ENCODE measurements at places on chromosomes 3 and 15.

- DNase-seq: no peak
These were observed 70.4 kb downstream of the WWTR1 start for GRCh38 chr3:149587383-149587782.

GRCh38 chr15:34927726-34928125 lies 41.8 kb downstream of the AQR start:
- no peak for DNase-seq

DNA sequence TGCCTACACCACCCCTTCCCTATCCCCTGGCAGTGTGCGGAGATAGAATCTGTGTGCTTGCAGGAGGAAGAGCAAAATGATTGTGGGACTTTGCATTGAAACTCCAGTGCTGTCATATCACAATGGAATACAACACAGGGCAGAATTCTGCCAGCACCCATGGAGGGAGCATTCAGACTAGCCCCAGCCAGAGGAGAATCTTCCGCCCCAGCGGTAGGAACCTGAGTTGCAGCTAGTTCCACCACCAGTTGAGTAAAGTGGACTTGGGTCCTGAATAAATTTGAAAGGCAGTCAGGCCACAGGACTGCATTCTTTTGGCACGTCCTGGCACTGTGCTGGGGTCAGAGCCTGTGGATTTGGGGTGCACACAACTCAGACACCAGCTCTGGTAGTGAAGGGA lies 27.5 kb downstream of the NCBP2 start:
- no peak for DNase-seq

- DNase-seq: no peak
These were observed 45.0 kb downstream of the RFTN1 start for GRCh38 chr3:16468336-16469098.

DNA sequence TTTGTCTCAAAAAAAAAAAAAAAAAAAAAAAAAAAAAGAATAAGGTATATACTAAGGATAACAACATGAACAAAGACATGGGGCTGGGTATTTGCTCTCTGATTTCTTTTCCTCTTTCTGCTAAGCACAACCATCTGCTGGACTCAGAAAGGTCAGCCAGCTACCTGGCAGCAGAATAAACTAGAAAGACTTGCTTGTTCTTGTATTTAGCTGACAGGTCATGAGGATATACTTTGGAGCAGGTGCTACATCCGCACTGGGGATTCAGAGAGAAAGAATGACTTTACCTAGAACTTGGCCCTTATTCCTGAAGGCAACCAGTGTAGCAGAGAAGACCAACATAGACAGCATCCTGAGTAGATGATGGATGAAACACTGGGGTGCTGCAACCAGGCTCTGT lies 550.5 kb downstream of the NTRK3 start:
- no peak for DNase-seq

GRCh38 chr15:93566762-93567161 lies 477.8 kb upstream of the RGMA start:
- no peak for DNase-seq

DNA sequence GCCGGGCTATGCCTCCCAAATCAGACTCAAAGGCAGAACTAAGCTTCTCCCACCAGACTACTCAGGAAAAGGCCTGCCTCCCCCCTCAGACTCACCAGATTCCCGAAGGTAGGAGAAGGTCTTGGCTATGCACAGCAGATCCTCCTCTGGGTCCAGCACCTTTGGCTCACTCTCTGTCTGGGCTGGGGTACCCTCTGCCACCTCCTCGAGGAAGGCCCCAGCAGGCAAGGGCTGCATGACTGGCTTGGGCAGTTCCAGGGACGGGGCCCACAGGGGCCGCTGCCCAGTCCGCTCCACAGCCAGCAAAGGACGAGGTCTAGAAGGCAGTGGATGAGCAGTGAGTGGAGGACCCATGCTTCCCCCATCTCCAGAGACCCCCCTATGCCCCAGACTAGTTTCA lies 3.3 kb downstream of the CISH start:
- peak; percentile 69 for DNase-seq

- no peak for DNase-seq
These were observed 525.5 kb upstream of the NAALADL2 start for GRCh38 chr3:174333640-174334039.

- no peak for DNase-seq
These were observed 196.3 kb downstream of the EPHA3 start for GRCh38 chr3:89303701-89304100.

- DNase-seq: no peak
These were observed 23.1 kb downstream of the TNK2 start for GRCh38 chr3:195885036-195885891.

DNA sequence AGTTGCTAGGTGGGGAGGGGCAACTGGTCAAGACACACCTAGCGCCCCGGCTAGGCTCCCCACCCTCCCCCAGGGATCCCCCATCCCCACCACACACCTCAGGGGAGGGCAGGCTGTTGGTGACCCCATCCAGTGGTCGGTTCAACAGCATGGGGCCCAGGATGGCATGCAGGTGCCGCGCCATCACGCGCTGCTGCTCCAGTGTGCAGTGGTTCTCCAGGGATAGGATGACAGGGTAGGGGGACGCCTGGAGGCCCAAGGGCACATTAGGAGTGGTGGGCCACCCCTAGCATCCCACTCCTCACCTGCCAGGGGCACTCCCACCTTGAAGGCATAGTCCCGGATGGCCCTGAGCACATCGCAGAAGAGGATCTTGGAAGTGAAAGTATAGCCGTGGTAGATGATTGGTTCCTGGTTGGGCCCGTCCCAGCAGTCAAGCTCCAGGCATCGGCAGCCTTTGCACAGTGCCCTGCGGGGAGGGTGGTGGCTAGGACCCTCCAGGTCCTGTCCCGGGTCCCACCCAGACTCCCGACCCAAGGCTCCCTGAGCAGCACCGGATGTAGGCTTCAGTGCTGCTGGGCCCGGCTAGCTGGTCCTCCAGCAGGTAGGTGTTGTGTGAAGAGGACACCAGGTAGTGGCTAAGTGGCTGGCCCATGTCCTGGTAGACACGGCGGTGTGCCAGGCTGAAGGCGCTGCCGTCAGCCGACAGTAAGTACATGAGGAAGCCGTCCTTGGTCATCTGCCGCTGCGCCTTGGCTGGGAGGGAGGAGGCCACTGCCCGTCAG lies 19.4 kb downstream of the VILL start:
- DNase-seq: no peak

- DNase-seq: no peak
These were observed 71.1 kb downstream of the MYO1E start for GRCh38 chr15:59301527-59301926.

DNA sequence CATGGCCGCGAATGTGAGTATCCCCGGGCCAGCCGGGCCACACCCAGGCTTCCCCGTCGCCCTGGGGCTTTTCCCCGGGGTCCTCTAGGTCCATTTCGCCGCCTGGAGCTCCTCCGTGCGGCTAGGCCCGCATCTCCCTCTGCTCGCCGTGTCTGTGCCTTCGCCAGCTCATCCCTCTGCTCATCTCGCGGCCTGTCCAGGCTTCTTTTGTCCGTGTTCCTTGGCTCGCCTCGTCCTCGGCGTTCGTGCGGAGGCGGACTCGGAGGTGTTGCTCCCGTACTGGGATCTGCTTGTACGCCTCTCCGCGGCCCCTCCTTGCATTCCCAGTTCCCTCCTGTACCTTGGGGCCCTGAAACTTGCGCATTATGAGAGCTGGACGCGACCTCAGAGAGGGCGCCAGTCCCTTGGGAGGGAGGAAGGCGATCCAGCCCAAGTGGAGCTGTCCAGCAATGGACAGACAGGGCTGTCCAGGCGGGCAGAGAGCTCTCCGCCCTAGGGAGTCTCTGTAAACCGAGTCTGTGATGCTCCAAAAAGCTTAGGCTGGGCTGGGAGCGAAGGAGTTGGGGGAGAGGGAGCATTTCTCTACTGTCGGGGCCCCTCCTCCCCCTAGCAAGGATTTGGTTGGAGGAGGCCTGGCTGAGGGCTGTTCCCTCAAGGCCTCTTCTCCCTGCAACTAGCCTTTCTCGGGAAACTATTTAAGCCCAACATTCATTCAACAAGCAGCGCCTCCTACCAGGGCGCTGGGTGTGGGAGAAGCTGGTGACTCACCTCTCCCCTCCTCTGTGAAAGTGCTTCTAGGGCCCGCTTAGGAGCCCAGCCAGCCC lies 553 bp downstream of the TMEM43 start:
- DNase-seq: peak; percentile 72

GRCh38 chr3:64588380-64588779 lies 99.4 kb downstream of the ADAMTS9 start:
- DNase-seq: no peak

DNA sequence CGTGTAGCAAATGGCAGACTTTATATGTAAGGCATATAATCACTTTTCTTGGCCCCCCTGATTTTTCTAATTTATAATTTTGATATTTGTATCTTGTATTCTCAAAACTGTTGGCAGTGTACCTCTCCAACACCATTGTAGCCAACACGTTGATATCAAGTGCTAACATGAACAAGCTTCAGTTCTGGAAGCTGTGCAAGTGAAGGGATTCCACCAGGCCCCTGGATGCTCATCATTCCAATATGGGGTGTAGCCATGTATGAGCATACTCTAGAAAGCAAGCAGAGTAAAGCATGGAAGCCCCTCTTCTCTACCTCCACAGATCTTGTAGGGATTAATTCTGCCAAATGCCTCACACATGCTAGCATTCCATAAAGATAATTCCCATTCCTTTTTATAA lies 211.3 kb downstream of the MYRIP start:
- no peak for DNase-seq
